ENCODE measurements at places on chromosomes 12 and 14. TPM values are rescaled to one million over a fixed set of nuclear protein-coding genes. Genes with fewer than 3 reads are reported as not detected.

ADSS1 gene
- total RNA-seq = 0.47 TPM

SLC10A1 gene
- not detected for total RNA-seq

CIROP gene
- not detected for total RNA-seq

CACNA1C gene
- total RNA-seq = 0.05 TPM

PTMS gene
- 164 TPM for total RNA-seq

OLR1 gene
- not detected for total RNA-seq

FAM181A gene
- not detected for total RNA-seq

EPYC gene
- not detected for total RNA-seq

DNAJC22 gene
- total RNA-seq = 0.98 TPM

RIPK3 gene
- total RNA-seq = 2.3 TPM

SLC38A2 gene
- total RNA-seq = 202 TPM

RNFT2 gene
- total RNA-seq = 2.3 TPM

PAX9 gene
- total RNA-seq = not detected

SOX5 gene
- total RNA-seq = 0.10 TPM

KRT71 gene
- total RNA-seq = not detected

FSCB gene
- total RNA-seq = not detected

RDH16 gene
- total RNA-seq = not detected

IL31 gene
- total RNA-seq = not detected

BDKRB2 gene
- total RNA-seq = 1.9 TPM

SIRT4 gene
- 0.59 TPM for total RNA-seq

CELA1 gene
- total RNA-seq = not detected

RTN1 gene
- 0.87 TPM for total RNA-seq

RAD9B gene
- 0.07 TPM for total RNA-seq

MYO1H gene
- total RNA-seq = not detected

GPX2 gene
- total RNA-seq = not detected

SOCS2 gene
- 150 TPM for total RNA-seq

OTX2 gene
- not detected for total RNA-seq

CCDC184 gene
- total RNA-seq = not detected

NAV3 gene
- total RNA-seq = 15.5 TPM

TMEM179 gene
- total RNA-seq = 0.73 TPM

SYCP3 gene
- not detected for total RNA-seq

FLVCR2 gene
- 2.7 TPM for total RNA-seq

KRT85 gene
- total RNA-seq = not detected

KRT4 gene
- total RNA-seq = not detected

DAO gene
- not detected for total RNA-seq

TBX3 gene
- 32.1 TPM for total RNA-seq

STRN3 gene
- total RNA-seq = 16.7 TPM

SMIM41 gene
- not detected for total RNA-seq

RNASE1 gene
- 182 TPM for total RNA-seq

PARPBP gene
- 17.1 TPM for total RNA-seq

CREBL2 gene
- total RNA-seq = 21.7 TPM

SLC35F4 gene
- not detected for total RNA-seq

FGF6 gene
- total RNA-seq = not detected

TPH2 gene
- total RNA-seq = not detected

LTB4R gene
- 12.9 TPM for total RNA-seq

MFAP5 gene
- total RNA-seq = not detected

TAS2R50 gene
- total RNA-seq = 0.20 TPM

GPATCH2L gene
- total RNA-seq = 36.3 TPM

WNT5B gene
- not detected for total RNA-seq

TRMT61A gene
- 11.0 TPM for total RNA-seq

ARG2 gene
- total RNA-seq = 9.6 TPM

OR8S1 gene
- not detected for total RNA-seq

KCNJ8 gene
- not detected for total RNA-seq

OVCH1 gene
- total RNA-seq = not detected

KIF26A gene
- 9.4 TPM for total RNA-seq

LALBA gene
- total RNA-seq = not detected

SRSF5 gene
- 114 TPM for total RNA-seq

SAMD15 gene
- total RNA-seq = 0.64 TPM

PLEKHG3 gene
- 1.5 TPM for total RNA-seq

Data from mammary microvascular endothelial cell (primary cell).